Glutamatergic neuron (in vitro differentiated cells): ENCODE measurements at places on chromosomes 4 and X. TPM values are rescaled to one million over a fixed set of nuclear protein-coding genes. Genes with fewer than 3 reads are reported as not detected.

DNA sequence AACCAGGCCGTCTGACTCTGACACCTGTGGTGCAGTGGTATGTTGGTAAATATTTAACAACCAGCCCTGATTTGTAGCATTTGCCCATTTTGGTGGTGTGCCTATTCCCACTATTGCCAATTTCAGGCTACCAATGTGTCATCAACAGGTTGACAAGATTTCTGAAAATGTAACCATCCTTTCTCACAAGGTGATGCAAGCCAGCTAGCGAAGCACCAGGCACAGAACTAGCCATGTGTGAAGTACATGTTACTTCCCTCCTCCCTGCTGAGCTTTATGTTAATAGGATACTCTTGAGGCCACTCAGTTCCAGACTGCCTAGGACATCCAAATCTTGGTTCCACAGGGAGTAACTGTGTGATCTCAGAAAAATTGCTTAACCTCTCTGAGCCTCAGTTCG is 7.2 kb upstream of the MAMLD1 start:
- no peak for DNase-seq
- H3K27me3 ChIP-seq, result peaks cover 4% of the 10 kb centered on the region
- no peaks in the 10 kb centered on the region for H3K36me3 ChIP-seq
- H3K27ac ChIP-seq, result no peak overlapping the region
- no peak overlapping the region for H3K4me3 ChIP-seq
- H3K4me1 ChIP-seq, result no peaks in the 10 kb centered on the region

DNA sequence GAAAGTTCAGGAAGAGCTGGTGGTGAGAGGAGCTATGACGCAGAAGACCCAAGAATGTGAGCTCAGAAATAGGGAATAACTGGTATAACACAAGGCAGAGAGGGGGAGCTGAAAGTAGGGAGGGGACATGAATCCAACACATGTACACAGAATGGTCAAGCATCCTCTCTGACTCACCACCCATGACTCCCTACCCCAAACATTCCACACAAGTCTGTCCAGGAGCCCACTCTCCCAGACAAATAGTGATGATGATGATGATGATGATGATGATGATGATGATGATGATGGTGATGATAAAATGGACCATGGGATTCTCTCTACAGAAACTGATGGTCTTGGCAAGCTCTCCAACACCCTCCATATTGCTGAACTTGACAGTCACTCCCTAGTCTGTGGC is 46.4 kb downstream of the NAT8L start:
- no peak for DNase-seq
- peaks cover 7% of the 10 kb centered on the region for H3K27me3 ChIP-seq
- peaks cover 24% of the 10 kb centered on the region for H3K36me3 ChIP-seq
- no peak overlapping the region for H3K27ac ChIP-seq

GRCh38 chr4:81541161-81541945 is 69.6 kb upstream of the RASGEF1B start:
- no peak overlapping the region for H3K27ac ChIP-seq
- DNase-seq, result no peak
- H3K27me3 ChIP-seq, result no peaks in the 10 kb centered on the region
- H3K4me3 ChIP-seq, result no peak overlapping the region
- H3K4me1 ChIP-seq, result no peaks in the 10 kb centered on the region
- H3K36me3 ChIP-seq, result peaks cover 13% of the 10 kb centered on the region

- no peaks in the 10 kb centered on the region for H3K36me3 ChIP-seq
- H3K4me1 ChIP-seq, result peaks cover 6% of the 10 kb centered on the region
- no peak for DNase-seq
- H3K27me3 ChIP-seq, result no peaks in the 10 kb centered on the region
These were observed 907 bp downstream of the LHFPL1 start for GRCh38 chrX:112678831-112679230.

GRCh38 chr4:69120870-69121269 is 24.6 kb downstream of the UGT2B7 start:
- no peaks in the 10 kb centered on the region for H3K36me3 ChIP-seq
- no peak for DNase-seq
- no peak overlapping the region for H3K27ac ChIP-seq

DNA sequence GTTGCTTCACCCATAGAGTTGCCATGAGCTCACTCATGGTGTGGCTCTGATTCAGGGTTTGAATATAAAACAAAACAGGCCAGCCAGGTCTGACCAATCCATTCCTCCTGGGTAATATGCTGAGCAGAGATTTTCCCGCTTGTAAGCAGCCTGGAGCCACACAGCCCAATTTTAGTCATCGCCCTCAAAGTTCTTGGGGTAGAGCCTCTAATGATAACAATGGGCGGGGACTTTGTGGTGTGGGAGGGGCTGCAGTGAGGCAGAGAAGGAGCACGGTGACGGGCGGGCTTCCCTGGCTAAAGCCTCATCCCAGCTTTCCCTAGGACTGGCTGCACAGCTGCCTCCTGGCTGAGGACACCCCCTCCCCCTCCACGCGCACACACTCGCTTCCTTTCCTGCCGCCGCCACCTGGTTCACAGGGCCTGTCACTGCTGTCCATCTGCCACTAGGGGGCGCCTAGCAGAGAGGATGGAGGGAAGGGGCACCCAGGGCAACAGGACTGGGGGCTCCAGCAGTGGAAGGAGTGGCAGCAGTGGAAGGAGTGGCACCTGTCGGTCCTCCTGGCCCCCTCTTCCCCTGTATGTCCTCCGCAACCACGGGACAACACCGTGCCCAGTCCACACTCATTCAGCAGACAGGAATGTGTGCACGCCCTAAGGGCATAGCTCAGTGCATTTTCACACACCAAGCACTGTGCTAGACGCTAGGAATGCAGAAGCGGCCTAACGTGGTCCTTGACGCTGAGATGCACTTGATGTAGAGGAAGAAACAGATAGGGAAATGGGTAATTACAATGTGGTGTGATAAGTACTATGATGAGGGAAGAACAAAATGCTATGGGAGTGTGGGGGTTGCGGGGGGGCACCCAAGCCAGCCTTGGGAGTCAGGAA is 26.8 kb downstream of the PRPS1 start:
- no peak overlapping the region for H3K27ac ChIP-seq
- peak; percentile 82 for DNase-seq
- H3K4me1 ChIP-seq, result peaks cover 4% of the 10 kb centered on the region
- H3K36me3 ChIP-seq, result no peaks in the 10 kb centered on the region

DNA sequence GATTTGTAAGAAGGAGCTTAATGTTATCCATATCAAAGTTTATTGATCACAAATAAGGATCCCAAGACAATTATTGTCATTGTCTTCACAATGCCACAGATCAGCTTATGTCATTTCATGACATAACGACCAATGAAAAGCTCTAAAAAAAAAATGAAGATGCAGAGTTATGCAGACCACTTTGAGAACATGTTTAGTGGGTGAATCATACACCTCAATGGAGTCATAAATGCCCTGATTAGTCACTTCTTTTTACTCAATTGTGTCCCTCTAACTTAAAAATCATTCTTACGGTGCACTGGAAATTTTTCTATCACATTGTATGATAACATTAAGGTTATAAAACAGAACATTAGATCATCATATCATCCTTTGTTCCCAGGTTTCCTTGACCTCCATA is 87.6 kb upstream of the GABRG1 start:
- no peak overlapping the region for H3K4me3 ChIP-seq
- H3K27me3 ChIP-seq, result no peaks in the 10 kb centered on the region
- no peak overlapping the region for H3K27ac ChIP-seq
- no peaks in the 10 kb centered on the region for H3K4me1 ChIP-seq
- H3K36me3 ChIP-seq, result no peaks in the 10 kb centered on the region

DNA sequence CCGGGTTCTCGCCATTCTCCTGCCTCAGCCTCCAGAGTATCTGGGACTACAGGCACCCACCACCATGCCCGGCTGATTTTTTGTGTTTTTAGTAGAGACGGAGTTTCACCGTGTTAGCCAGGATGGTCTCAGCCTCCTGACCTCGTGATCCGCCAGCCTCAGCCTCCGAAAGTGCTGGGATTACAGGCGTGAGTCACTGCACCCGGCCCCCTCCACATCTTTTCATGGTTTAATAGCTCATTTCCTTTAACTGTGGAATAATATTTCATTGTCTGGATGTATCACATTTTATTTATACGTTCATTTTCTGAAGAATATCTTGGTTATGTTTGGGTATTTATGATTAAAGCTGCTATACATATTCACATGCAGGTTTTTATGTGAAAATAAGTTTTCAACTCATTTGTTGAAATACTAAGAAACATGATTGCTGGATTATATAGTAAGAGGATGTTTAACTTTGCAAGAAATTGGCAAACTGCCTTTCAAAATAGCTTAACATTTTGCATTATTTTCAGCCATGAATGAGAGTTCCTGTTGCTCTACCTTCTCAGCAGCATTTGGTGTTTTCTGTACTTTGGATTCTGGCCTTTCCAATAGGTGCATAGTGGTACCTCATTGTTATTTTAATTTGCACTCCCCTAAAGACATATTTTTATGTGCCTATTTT is 591.9 kb downstream of the TECRL start:
- no peak overlapping the region for H3K4me3 ChIP-seq
- H3K36me3 ChIP-seq, result no peaks in the 10 kb centered on the region
- no peak overlapping the region for H3K27ac ChIP-seq
- H3K27me3 ChIP-seq, result no peaks in the 10 kb centered on the region
- no peaks in the 10 kb centered on the region for H3K4me1 ChIP-seq
- no peak for DNase-seq

GRCh38 chr4:11765849-11766453 is 337.3 kb upstream of the HS3ST1 start:
- DNase-seq, result peak; percentile 22
- H3K4me3 ChIP-seq, result no peak overlapping the region
- H3K4me1 ChIP-seq, result no peaks in the 10 kb centered on the region
- H3K27ac ChIP-seq, result no peak overlapping the region
- H3K36me3 ChIP-seq, result no peaks in the 10 kb centered on the region
- peaks cover 3% of the 10 kb centered on the region for H3K27me3 ChIP-seq

DNA sequence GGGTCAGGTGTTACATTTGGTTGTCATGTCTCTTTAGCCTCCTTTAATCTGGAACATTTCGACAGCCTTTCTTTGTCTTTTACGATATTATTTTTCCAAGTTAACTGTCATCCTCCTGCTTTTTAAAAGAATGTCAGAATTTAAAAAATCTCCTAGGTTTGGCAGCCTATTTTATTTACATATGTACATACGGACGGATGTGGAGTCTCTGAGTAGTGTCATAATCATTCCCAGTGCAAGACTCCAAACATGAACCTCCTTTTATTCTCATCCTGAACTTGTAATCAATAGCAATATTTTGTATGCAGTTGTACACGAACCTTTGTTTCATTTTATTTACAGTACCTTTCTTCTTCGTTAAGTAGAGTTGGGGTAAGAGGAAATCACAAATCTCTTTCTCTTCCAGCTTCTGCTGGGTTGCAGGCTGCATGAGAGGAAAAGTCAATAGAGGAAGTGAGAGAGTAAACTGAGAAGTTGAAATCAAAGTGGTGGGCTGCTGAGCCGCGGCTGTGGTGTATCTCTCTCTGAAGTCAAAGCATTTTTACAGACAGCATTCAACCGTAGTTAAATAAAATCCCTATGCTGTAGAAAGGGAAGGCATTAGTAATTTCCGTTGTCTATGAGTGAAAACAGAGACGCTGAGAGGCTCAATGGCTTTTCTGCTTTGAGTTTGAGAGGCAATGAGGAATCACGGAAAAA is 53.9 kb upstream of the RPS6KA3 start:
- H3K4me1 ChIP-seq, result peaks cover 1% of the 10 kb centered on the region
- no peaks in the 10 kb centered on the region for H3K36me3 ChIP-seq
- peaks cover 2% of the 10 kb centered on the region for H3K27me3 ChIP-seq
- H3K4me3 ChIP-seq, result no peak overlapping the region
- no peak for DNase-seq

GRCh38 chr4:23710298-23710697 is 179.5 kb downstream of the PPARGC1A start:
- H3K4me3 ChIP-seq, result no peak overlapping the region
- H3K36me3 ChIP-seq, result no peaks in the 10 kb centered on the region
- no peaks in the 10 kb centered on the region for H3K27me3 ChIP-seq
- no peak overlapping the region for H3K27ac ChIP-seq
- H3K4me1 ChIP-seq, result no peaks in the 10 kb centered on the region
- DNase-seq, result no peak

- H3K4me3 ChIP-seq, result no peak overlapping the region
- H3K27me3 ChIP-seq, result no peaks in the 10 kb centered on the region
- no peaks in the 10 kb centered on the region for H3K4me1 ChIP-seq
These were observed 66.0 kb downstream of the CBLL2 start for GRCh38 chrX:22338740-22339139.

DNA sequence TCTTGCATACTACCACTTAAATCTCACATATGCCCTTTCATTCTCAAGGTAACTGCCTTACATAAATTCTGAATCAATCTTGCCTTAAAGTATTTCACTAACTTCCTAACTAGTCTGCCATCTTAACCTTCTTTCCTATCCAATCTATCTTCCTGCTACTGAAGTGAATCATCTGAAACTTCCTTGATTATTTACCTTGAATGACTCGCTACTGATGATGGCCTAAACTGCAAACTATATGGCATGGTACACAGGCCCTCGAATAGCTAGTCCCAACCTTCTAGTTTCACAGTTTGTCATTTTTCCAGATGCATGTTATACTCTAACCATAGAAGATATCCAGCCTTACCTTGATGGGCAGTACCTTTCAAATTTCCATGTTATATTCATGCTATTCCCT is 19.9 kb downstream of the PHKA1 start:
- DNase-seq, result no peak
- no peak overlapping the region for H3K27ac ChIP-seq
- no peak overlapping the region for H3K4me3 ChIP-seq

GRCh38 chrX:77668391-77669237 is 117.4 kb downstream of the ATRX start:
- no peaks in the 10 kb centered on the region for H3K4me1 ChIP-seq
- no peak overlapping the region for H3K27ac ChIP-seq
- no peaks in the 10 kb centered on the region for H3K36me3 ChIP-seq
- no peaks in the 10 kb centered on the region for H3K27me3 ChIP-seq
- DNase-seq, result no peak

DNA sequence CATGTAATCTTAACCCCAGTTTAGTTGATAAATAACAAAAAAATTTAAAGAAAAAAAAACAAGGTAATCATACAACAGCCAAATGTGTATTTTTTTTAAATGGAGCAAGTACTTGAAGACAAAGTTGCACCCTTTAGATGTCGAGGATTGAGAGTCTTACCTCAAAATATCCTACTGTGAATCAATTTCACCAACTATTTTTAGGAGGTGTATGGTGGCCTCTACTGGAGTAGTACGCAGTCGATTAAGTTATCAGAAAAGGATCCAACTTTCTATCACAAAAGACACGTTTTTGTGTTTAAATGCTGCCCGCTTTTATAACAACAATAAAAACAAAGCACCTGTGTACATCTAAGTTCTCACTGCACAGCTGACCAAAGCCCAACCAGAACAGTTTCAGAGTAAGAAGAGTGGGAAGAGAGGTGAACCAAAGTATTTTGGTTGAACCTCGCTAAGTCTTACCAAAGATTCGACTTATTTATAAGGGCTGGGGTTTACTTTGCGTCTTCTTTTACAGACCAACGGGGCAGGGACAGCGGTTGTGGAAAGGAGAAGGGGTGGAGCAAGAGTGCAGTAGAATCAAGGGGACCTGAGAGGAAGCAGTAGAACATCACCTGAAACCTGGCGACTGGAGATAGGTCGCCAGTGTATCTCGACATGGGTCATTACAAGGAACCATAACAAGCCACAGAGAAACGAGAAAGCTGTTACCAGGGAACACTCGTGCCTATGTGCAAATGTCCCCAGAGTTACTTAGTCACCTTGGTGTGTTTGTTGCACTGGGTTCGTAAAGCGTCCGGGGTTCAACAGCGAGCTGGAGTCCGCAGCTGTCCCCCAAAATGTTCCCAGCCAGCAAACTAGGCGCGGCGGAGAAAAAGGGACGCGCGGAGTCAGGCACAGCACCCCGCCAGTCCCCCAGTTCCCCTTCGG is 1.1 kb downstream of the RPS6KA6 start:
- H3K36me3 ChIP-seq, result no peaks in the 10 kb centered on the region
- no peak for DNase-seq
- peak overlapping the region; percentile 72 for H3K27ac ChIP-seq

Gene APELA
- total RNA-seq, result 0.88 TPM

Gene FREM3
- not detected for total RNA-seq

Gene HSD17B13
- 0.25 TPM for total RNA-seq

Gene MAGEA6
- 0.32 TPM for total RNA-seq

Gene CT45A2
- total RNA-seq, result not detected

Gene AGA
- total RNA-seq, result 7.4 TPM

Gene KCND1
- 7.2 TPM for total RNA-seq

Gene BANK1
- not detected for total RNA-seq
